ENCODE measurements at places on chromosomes 12 and 14. TPM values are rescaled to one million over a fixed set of nuclear protein-coding genes. Genes with fewer than 3 reads are reported as not detected.

- DNase-seq, result no peak
Observed at GRCh38 chr12:10052193-10052913, 21.9 kb downstream of the CLEC9A start.

GRCh38 chr14:100747021-100747586 is 20.4 kb downstream of the DLK1 start:
- no peak for DNase-seq

DNA sequence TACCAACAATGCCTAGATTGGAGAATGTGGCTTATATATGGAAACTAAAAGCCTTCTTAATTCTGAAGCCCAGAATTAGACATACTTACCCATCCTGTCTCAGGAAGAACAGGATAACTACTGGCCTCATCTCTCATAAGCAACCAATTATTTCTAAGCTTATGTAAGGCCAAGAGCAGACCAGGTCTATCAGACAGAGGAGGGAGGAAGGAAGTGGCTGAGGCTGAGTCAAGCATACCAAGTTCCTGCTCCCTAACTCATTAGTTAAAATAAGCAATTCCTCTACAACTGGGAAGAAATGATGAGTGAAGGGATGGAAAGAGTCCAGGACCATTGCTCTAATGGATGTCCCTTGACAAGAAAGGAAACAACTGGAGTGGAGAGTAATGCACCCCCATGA is 27.0 kb upstream of the INSM2 start:
- DNase-seq, result no peak

DNA sequence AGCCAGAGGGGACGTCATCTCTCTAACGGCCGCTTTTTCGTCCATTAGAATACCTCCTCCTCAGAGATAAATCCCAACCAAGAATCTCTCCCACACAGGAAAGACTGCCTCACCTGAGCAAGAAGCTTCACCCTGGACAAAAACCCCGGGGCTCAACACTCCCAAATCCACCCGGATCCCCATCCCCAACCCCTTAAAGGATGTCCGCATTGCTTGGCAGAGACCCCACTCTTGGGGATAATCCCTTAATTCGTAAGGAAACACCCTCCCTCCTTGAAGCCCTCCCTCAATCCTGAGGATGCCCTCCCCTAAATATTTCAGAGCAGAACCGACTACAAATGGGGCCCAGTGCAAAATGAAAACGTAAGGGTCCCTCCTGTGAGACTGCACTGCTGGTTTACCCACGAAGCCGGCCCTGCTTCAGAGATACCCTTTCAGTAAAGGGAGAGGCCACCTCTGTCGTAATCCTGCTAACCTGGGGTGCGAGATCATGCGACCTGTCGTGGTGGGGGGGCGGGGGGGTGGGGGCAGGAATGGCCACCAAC is 655 bp upstream of the DYNLL1 start:
- DNase-seq, result no peak

DNA sequence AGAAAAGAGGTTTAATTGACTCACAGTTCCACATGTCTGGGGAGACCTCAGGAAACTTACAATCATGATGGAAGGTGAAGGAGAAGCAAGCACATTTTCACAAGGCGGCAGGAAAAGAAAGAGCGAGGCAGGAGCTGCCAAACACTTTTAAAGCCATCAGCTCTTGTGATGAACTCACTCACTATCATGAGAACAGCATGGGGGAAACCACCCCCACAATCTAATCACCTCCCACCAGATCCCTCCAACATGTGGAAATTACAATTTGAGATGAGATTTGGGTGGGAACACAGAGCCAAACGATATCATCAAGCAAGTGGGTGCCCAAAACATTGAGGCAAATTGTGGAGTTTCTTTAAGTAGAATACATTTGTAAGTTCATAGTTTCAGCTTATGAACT is 957.7 kb downstream of the DIO2 start:
- no peak for DNase-seq

CRIP1 gene
- polyA plus RNA-seq, result 28.4 TPM

IL31 gene
- not detected for polyA plus RNA-seq

RNASE3 gene
- 0.28 TPM for polyA plus RNA-seq

KLRG1 gene
- 3.9 TPM for polyA plus RNA-seq

Data from forelimb muscle (tissue), 1 donor.